ENCODE measurements at places on chromosomes 5 and 9. TPM values are rescaled to one million over a fixed set of nuclear protein-coding genes. Genes with fewer than 3 reads are reported as not detected.

FOCAD gene
- 38.5 TPM for total RNA-seq

FAM221B gene
- not detected for total RNA-seq

CCDC192 gene
- not detected for total RNA-seq

PDZD2 gene
- 1.3 TPM for total RNA-seq

HAVCR2 gene
- total RNA-seq, result 0.17 TPM

TAF11L5 gene
- not detected for total RNA-seq

PHF24 gene
- 0.74 TPM for total RNA-seq

KIF4B gene
- total RNA-seq, result not detected

GPR150 gene
- total RNA-seq, result 0.59 TPM

AK1 gene
- total RNA-seq, result 87.0 TPM

MRPL41 gene
- total RNA-seq, result 87.4 TPM

OBP2B gene
- not detected for total RNA-seq

PGM5 gene
- total RNA-seq, result 0.34 TPM

SH3RF2 gene
- total RNA-seq, result 1.0 TPM
